ENCODE measurements at places on chromosomes 3 and 15.

- DNase-seq = no peak
These were observed 15.3 kb downstream of the GABPB1 start for GRCh38 chr15:50339717-50340116.

DNA sequence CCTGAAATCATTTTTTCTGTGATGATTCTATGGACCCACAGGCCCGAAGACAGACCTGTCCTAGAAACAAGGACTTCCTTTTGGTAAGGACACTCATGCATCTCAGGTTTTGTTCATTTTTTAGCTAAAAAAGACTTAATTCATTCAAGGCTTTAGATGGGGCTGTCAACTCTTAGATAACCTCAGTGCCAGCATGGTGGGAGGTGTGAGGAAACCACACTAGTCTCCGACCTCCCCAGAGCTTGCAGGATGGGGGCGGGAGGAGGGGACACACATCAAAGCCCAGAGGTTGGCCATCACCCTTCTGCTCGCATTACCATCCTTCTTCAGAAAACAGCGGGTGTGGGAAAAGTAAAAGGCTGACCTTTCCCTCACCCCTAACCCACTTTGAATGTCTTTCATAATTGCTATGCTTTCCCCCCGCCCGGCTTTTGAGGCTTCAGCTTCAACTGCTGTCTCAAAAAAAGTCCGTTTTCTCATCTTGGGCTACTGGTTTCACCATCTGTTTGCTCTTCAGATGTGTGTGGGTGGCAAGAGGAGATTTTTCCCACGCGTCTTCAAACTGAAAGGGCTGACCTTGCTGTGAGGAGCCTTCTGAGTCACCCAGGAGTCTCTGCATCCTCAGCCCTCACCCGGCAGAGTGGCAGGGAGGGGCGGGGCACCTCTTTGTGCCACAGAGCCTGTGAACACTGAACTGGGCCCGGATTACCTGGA is 27.6 kb upstream of the CXCR6 start:
- DNase-seq = no peak

- no peak for DNase-seq
These were observed 307.9 kb upstream of the ROPN1 start for GRCh38 chr3:124299831-124300230.

GRCh38 chr3:20809356-20809755 is 623.4 kb upstream of the SGO1 start:
- no peak for DNase-seq

DNA sequence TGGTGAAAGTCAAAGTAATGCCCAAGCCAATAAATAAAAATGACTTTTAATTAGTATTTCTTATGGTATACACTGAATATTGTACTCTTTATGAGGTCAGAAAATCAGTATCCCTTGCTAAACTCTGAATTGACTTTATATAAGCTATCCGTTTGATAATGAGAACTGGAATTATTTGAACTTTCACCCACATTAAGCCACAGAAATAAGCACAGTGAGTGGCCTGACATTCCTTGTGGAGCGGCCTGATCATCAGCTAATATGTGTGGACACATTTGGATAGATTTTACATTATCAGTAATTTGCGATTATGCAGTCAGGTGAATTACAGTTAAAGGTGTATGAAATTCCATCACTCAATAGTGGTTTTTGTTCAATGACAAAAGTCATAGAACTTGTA is 136.0 kb upstream of the CBLB start:
- no peak for DNase-seq

DNA sequence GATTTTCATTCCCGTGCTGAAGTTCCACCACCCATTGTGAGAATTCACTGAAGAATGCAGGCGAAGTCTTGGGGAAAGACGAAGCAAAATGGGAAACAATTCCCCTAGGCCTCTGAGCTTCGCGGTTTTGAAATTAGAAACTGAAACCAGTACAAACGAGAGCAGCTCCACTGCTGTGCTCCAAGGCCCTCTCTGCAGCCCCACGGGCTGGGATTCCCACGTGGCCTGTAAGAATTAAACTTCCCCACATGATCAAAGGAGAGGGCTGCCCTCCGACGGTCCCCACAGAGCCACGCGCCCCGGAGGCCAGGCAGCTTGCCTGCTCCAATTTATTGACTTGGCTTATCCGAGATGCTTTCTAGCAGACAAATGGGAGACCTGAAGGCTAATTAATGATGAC is 144.0 kb downstream of the GREM1 start:
- no peak for DNase-seq

- DNase-seq = no peak
These were observed 786.0 kb upstream of the GRM7 start for GRCh38 chr3:6074952-6075351.

- DNase-seq = no peak
These were observed 109.3 kb downstream of the OXNAD1 start for GRCh38 chr3:16374047-16374934.

DNA sequence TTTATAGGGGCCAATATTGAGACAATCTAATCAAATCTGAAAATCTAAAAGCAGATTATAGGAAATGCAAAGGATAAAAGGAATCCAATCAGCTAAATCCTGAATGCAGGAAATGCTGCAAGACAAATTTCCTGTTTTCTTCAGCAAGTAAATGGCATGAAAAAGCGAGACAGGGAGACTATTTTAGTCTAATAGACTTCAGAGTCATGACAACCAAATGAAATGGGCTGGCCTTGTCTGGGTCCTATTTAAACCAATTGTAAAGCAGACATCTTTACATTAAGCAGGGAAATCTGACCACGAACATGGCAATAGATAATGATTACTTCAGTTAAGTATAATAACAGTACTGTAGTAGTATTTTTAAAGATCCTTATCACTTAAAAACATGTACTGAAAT is 2.1 kb downstream of the DBR1 start:
- DNase-seq = no peak

- peak; percentile 72 for DNase-seq
These were observed 25.5 kb downstream of the SETD5 start for GRCh38 chr3:9422712-9423424.

GRCh38 chr3:28951772-28952556 is 328.9 kb upstream of the RBMS3 start:
- DNase-seq = no peak

DNA sequence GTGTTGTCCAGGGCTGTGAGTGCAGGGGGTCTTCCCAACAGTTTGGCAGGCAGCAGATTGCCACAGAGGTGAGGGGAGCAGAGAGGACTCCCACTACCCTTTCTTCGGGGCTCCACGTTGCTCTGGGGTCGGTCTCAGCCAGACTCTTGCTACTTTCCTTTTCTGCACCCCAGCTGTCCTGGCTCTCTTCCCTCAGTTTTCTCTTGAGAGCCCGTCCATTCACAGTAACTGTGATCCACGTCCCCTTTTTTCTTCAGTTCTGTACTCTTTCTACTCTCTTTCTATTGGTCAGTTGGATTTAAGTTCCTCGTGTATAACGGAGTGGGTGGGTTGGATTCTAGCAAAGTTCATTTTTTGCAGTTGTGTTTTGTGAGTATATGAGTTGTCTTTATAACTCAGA is 105.8 kb downstream of the UNC13C start:
- no peak for DNase-seq

- DNase-seq = no peak
These were observed 163.7 kb upstream of the LRTM1 start for GRCh38 chr3:55091381-55092225.

DNA sequence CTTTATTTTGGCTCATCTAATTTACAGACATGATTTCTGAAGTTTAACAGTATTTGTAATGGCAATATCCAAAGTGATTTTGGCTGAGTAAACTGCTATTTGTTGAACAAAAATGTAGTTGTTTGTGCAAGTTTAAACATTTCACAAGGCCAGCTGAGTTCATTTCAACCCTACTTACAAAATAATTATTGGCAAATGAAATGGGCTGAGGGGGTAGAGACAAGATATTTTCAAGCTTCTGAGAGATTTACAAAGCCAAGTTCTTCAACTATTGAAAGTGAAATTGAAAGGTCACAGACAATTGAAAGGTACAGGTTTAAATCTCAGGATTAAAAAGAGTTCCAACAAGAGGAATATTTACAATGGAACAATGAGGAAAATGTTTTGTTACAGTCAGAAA is 77.1 kb downstream of the DUT start:
- DNase-seq = no peak

DNA sequence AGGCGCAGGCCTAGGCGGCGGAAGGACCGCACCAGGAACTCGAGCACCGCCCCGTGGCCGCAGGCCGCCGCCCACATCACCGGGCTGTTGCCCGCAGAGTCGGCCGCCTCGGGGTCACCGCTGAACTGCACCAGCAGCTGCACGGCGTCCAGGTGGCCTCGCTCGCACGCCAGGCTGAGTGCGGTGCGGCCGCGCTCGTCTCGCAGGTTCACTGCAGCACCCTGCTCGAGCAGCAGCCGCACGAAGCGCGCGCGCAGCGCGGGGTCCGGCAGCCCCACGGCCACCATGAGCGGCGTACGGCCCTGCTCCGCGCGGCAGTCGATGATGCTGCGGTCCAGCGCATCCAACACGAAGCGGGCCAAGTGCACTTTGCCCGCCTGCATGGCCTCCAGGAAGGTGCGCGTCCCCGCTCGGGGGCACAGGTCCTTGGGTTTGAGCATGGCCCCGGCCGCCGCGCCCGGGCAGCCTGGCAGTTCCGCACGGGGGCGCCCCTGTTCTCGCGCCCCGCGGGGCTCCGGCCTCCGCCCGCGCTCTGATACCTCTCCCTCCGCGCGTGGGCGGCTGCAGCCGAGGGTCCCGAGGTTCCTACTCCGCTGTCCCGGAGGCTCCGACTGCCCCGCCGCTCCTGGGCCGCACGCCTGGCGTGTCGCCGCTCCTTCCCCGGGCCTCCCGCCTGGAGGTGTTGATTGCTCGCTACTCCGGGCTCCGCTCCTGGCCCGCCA is 556 bp downstream of the ANKRD63 start:
- peak; percentile 89 for DNase-seq

GRCh38 chr15:51798281-51798680 is 31.2 kb upstream of the TMOD3 start:
- DNase-seq = no peak

- peak; percentile 49 for DNase-seq
These were observed 486 bp downstream of the LSG1 start for GRCh38 chr3:194671511-194671899.

GRCh38 chr3:113377158-113377557 is 64.1 kb downstream of the CFAP44 start:
- no peak for DNase-seq

DNA sequence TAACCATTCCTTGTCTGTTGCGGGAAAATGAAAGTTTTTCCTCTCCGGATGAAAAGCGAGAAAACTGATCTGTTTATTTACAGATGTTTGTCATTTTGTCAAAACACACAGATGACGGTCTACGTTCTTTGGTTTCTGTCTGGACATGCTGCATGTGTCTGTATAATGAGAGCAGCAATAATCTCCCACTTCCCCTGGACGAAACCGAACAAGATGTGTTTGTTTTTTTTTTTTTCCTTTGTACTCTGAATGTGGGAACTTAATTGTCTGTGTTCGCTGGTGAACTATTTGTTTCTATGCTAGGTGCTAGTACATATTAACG is 33.6 kb downstream of the PTPRG start:
- no peak for DNase-seq

GRCh38 chr15:101407439-101407838 is 82.1 kb downstream of the PCSK6 start:
- peak; percentile 4 for DNase-seq

GRCh38 chr3:3699816-3700633 is 99.2 kb upstream of the LRRN1 start:
- no peak for DNase-seq

- DNase-seq = no peak
These were observed 115.1 kb downstream of the ULK4 start for GRCh38 chr3:41846850-41847249.

GRCh38 chr3:14464521-14464920 is 62.1 kb downstream of the SLC6A6 start:
- DNase-seq = no peak

GRCh38 chr15:73369154-73369694 is 466 bp upstream of the HCN4 start:
- DNase-seq = peak; percentile 47

DNA sequence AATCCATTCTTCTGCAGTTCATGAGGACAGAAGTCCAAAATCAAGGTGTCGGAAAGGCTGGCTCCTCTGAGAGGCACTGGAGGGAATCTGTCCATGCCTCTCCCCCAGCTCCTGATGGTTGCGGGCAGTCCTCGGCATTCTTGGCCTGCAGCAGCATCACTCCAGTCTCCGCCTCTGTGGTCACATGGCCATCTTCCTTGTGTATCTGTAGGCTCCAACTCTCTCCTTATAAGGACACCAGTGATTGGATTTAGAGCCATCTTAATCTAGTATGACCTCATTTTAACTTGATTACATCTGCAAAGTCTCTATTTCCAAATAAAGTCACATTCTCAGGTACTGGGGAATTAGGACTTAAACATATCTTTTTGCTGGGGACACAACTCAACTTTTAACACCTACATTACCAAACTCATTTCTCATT is 56.0 kb upstream of the FLNB start:
- no peak for DNase-seq

DNA sequence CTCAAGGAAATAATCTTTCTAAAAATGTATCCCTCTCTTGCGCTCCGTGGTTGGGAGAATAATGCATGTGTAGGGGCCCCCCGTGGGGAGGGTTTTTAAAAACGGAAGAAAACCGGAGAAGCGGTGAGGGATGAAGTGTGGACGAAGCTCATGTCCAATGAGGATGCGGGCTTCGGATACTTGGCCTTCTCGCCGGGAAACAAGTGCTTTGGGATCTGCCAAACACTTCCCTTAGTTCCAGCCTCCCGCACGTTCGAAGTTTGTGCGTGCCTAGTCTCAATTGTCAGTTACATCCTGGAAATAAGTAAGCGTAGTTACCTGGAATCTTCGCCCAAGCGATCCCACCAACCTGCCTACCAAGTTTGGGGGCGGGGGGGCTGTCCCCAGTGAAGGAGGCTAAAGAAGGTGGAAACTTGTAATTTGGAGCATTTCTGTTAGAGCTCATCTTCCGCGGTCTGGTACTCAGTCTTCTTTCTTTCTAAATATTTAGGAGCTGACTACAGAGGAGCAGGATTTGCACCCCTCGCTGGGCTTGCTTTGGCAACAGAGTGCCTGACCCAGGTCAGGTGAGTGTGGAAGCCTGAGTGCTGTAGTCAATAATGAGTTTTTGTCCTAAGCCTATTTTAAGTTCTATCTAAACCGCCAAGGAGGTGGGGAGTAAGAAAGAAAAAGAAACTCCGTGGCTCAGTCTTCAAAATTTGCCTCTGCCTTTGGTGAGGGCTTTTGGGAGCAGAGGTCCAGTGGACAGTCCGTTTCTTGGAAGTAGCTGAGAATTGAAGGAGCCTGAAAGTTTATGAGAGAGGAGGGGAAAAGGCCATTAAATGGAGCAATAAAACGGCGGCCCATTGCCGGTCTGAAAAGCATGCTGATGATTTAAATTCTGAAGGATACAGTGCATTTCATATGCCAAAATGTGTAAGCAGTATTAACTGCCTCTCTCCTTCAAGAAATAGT is 1.1 kb downstream of the ITPR1 start:
- no peak for DNase-seq

- DNase-seq = peak; percentile 47
These were observed 134.2 kb upstream of the SATB1 start for GRCh38 chr3:18559331-18559842.

GRCh38 chr15:76517910-76518309 is 181.3 kb downstream of the ISL2 start:
- DNase-seq = no peak

DNA sequence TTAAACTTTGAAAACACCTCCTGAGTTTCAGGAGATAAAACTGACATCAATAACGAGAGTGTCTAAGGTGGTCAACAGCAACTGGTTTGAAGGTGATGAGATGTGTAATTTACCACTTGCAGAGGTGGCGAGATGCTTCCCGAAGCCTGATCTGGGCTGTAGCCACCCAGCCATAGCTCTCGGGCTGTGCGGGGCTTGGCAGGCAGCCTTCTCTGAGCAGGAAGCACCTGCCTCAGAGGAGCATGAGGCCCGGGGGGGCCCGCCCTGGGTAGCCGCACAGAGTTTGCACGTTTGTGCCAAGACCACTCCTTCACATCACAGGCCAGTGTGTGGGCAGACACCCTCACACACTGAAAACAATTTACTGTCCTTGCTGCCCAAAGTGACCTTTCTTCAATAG is 220.3 kb downstream of the CACNA2D3 start:
- DNase-seq = no peak
